ENCODE measurements at places on chromosomes 1 and 21.

GRCh38 chr1:53246261-53247134 is 8.2 kb upstream of the MAGOH start:
- no peak for DNase-seq

DNA sequence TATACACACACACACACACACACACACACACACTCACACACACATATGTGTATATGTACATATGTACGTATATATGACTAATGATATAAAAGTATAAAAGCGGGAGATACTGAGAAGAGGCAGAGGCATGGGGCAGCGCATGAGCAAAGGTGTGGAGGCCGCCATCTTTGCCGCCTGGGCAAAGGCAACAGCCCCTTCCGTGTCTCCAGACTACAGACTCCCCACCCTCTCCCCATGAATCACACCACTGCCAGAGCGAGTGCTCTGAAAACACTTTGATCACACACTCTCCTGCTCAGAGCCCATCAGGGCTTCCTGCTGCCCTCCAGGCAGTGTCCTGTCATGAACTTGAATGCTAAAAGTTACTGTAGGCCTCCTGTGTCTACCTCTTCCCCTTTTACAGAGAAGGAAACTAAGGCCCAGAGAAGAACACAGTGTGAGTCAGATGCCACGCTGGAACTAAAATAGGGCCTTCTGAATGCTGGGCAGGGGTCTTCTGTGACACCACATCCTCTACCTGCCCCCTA is 54.7 kb upstream of the SSBP3 start:
- no peak for DNase-seq

DNA sequence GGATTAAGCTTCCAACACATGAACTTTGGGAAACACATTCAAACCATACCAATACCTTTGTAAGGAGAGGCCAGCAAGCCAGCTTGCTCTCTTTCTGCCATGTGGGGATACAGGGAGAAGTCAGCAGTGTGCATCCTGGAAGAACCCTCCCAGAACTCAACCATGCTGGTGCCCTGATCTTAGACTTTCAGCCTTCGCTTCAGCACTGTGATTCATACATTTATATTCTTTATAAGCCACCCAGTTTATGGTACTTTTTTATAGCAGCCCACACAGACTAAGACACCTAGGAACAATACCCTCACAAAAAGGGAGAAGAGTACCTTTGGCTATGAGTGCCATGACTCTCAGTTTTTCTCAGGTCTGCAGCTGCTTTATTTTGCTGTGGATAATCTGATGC is 35.9 kb downstream of the C1orf87 start:
- DNase-seq = no peak

DNA sequence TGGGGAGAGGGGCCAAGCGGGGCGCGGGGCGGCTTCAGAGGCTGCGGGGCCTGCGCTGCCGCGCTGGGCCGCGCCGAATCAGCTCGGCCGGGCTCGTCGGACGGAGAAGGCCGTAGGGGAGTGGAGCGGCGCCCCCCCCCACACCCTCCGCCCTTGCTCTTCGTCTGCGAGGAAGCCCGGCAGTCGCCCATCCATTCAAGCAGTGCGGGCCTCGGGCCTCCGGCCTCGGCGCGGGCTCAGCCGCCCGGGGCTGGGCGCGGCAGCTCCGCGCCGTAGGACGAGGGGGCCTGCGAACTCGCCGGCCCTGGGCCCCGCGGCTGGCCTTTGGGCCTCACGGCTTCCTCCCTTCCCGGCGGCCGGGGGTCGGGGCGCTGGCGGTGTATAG is 564 bp downstream of the CTPS1 start:
- no peak for DNase-seq

DNA sequence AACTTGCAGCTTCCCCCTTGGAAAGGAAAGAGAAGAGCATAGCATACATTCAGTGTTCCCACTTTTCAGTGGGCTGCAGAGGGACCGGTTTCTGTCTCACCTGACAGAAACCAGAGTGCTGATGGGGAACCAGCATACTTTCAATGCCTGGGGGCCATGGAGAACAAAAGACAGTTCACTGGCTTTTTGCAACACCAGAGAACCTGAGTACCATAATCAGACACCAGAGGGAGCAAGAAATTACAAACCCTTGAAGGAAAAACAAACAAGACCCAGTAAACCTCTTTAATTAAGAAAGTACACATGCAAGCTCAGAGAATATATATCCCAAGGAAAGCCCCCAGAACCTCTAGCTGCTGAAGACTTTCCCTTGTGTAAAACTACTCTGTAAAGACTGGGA is 51.1 kb downstream of the CSMD2 start:
- no peak for DNase-seq

GRCh38 chr1:90952906-90953305 is 68.9 kb downstream of the ZNF644 start:
- DNase-seq = no peak

- no peak for DNase-seq
Observed at GRCh38 chr1:16215882-16216753, 3.7 kb upstream of the ARHGEF19 start.

DNA sequence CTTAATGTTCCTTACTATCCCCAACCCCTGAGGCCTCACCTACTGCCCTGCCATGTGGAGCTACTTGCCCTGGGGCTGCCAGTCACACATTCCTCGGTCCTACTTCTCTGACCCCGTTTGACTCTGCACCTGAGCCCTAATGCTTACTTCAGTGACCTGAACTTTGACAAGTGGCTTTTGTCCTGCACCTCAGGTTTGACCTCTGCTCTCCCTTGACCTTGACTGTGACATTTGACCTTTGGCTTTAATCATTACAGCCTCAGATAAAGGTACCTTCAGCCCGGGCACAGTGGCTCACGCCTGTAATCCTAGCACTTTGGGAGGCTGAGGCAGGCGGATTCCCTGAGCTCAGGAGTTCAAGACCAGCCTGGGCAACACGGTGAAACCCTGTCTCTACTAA is 22.8 kb downstream of the MR1 start:
- DNase-seq = no peak

DNA sequence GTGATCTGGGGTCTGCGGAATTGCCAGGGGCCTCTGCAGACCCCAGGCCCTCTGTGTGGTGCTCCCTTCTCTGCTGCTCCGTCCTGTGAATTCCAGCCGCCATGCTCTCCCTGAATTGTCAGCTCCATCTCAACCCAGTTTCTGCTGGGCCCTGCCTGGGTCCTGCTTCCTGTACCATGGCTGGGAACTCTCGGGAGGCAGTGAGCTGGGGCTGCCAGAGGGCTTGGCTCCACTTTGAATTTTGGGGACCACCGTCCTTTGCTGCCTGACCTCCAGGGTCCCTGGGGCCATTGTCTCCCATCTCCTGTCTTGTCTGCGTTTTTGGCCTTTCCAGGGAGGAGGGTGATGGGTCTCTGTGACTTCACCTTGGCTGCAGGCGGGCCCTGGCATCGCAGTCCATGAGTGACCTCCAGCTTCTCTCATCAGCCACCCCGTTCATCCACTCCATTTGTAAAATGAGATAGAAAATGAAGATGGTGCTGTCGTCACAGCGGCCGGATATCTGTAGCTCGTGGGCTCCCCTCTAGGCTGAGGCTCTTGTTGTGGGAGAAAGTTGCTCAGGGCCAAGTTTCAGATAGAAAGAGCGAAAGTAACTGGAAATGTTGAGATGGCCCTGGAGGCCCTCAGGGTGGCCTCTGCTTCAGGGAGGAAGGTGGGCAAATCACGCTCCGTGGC is 38.3 kb downstream of the SKI start:
- no peak for DNase-seq

DNA sequence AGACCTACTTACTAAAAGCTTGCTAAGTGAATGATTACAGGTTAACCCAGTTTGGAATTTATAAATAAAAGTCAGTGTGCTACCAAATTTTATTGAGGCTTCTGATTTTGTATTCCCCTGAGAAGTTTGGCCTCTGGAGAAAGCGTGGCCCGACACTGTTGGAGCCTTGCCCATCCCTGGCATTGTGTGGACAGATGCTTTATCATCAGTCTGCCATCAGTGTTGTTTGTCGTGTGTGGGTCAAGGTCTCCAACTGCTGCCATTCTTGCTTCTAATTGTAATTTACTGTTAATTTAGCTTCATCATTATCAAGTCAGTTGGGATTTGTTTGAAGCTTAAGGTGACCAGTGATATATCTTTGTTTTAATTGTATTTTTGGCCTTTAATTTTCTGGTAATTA is 62.0 kb upstream of the LPGAT1 start:
- DNase-seq = no peak

DNA sequence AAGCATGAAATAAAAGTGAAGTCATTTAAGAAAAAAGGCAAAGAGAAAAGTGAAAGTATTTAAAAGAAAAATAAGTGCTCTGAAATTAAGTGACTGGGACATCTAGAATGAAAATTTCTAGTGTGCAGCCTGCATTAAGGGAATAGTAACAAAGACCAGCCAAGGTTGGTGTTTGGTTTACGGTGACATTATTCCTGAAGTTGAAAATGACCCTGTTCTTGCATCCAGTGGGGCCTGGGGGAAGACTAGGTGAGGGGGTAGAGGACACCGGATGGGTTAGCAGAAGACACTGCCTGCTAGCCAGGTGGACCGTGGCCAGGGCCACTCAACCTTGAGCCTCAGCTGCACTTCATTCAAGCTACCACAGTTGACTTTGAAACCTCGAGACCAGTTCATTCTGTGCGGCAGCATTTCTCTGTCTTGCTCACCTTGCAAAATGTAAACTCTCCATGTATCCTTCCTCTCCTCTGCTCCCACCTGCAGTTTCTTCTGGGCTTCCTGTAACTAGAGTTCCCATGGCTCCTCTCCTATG is 14.3 kb upstream of the KCNK1 start:
- no peak for DNase-seq

- no peak for DNase-seq
Observed at GRCh38 chr1:202157945-202158344, 2.5 kb downstream of the PTPN7 start.

Data from stimulated activated CD4-positive, alpha-beta T cell treated with anti-CD3 and anti-CD28 coated beads, Interleukin-2, amount 100 ng/mL, for 4 hours (primary cell).